ENCODE measurements at places on chromosomes 2 and 18.

DNA sequence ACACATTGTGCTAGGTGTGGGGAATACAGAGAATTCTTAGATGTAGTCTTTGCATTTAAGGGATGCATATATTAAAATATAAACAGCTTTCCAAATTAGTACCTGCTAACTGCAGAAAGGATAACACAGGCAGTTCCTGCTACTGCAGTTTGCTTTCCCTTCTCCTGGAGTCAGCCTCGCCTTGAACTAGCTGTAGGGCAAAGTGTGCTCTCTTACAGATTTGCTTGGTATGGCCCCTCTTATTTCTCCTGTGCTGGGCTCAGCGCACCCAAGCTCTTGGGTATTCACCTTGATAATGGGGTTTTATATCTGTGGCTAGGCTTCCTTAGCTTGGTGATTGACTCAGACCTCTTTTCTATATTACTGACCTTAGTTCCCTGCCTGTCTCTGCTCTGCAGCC is 108.4 kb upstream of the PNPT1 start:
- DNase-seq = no peak

- peak; percentile 20 for DNase-seq
These were observed 652 bp downstream of the GCA start for GRCh38 chr2:162344617-162344950.

DNA sequence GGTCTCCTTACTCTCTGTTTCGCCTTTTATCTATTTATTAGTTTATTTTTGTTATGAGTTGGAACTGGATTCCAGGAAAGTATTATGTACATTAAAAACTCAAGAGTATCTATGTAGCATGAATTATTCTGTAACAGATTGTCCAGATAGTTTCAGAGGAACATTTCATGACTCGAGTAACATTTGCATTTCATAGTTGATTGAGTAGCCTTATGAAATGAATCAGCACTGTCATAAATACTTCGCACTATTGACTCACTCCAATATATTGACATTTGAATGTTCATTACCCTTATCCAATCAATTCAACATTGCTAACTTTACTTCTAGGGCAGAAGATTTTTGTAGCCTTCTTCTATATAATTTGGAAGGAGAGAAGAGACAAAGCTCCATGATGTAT is 11.3 kb upstream of the VRK2 start:
- no peak for DNase-seq

- peak; percentile 39 for DNase-seq
These were observed 26.9 kb upstream of the DTNB start for GRCh38 chr2:25700221-25700660.

GRCh38 chr2:190217616-190218015 is 102.0 kb downstream of the HIBCH start:
- no peak for DNase-seq

- DNase-seq = no peak
These were observed 6.2 kb upstream of the SPATA3 start for GRCh38 chr2:230989731-230990130.

DNA sequence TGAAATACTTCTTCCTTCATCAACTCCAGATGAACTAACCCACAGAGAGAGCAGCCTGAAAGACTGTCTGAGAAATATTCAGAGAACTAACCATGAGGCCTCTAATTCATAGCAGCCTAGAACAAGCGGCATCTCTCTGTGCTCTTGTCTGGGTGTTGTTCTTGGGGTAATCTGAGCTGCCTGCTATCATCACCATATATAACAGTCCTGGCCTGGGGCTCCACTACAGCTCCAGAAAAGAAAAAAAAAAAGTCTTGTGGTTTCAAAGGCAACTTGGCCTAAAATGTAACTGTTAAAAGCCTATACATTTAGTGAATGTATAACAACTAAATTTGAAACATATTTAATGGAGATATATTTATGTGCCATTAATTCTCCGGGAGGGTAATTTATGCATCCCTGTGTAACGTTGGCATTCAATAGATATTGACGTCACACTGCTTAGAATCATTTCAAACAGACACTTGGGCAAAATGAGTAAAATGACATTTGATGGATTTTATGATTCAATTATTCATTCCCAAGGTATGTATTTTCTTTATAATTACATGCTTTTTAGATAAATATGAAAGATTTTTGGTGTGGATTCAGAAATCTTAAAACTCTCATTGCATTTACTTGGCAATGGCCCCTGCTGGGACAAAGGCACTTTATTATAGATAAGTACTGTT is 294.3 kb downstream of the HRH4 start:
- no peak for DNase-seq

All from MM.1S (cell line).